ENCODE measurements at places on chromosomes 7 and 10.

DNA sequence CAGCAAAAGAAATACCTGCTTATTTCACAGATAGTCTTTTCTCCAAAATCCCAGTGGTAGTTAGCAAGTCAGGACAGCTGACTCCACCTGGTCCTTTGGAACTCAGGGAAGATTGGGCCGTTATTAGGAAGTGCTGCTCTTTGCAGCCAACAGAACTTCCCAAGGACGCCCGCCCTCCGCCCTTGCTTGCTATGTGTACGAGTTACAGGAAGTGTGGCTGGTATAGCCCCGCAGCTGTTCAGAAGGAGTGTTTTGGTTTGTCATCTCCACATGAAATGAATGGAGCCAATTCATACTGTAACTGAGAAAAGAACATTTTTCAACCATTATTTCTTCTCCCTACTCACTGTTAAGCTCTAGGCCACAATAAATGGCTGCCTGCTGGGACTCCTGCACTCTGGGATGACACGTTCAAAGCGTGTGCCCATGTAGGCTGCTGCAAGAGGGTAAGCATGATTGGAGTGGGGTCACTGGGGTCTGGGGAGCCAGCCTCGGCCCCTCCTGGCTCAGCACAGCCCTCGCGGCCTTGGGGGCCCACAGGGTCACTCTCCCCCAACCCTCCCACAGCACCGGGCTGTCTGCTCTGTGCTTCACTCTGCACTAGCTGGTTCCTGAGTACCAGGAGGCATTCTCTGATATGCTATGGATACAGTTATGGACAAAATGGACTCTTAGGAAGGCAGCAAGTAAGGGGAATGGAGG lies 244.0 kb downstream of the EBF3 start:
- no peak for DNase-seq

DNA sequence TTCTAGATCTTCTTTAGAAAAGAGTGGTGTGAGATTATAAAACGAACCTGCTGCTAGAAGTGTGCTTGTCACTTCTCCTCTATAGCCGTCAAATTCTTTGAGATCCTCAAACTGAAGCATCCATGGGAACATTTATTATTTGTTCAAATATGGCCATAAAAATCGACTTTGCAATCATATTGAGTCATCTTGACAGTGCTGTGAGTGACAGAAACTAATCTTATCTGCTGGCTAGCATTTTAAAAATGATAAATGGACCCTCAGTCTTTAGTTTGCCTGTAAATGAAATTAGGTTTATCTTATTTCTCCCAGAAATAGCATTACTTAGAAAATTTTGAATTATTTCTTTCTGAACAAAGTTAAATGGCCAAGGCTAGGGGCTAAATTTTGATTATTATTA lies 290.8 kb downstream of the EXOC4 start:
- DNase-seq: no peak

DNA sequence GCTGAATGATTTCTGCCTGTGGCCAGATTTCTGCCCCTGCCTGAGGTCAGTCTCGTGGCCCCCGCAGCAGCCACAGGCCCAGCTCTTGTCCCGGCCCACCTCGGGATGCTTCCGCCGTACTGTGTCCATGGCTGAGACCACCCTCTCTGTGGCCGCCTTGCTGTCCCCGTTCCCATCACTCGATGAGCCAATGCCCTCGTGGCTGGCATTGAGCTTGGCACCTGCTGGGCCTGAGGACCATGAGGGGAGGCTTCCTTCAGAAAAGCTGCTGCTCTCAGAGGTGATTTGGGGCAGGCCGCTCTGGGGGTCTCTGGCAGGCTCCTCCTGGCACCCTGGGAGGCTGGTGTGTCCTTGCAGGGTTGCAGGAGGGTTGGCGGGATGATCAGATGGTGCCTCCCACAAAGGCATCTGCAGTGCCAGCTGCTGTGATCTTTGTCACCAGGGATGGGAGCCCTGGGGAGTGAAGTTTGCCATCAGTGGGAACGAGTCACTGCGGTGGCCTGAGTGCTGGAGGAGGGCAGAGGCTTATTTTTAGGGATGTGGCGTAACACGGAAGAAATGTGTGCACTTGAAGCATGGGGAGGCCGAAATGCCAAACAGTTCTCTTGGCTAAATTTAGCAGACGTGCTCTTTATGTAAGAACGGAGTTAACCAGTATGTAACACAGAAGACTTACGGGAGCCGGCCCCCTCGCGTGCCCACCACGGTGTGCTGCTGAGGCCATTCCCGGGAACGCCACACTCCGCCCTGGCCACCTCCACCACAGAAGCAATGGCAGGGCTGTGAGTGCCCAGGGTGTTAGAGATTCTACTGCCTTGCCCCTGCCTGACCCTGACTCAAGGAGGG lies 47.7 kb downstream of the VIPR2 start:
- DNase-seq: no peak

DNA sequence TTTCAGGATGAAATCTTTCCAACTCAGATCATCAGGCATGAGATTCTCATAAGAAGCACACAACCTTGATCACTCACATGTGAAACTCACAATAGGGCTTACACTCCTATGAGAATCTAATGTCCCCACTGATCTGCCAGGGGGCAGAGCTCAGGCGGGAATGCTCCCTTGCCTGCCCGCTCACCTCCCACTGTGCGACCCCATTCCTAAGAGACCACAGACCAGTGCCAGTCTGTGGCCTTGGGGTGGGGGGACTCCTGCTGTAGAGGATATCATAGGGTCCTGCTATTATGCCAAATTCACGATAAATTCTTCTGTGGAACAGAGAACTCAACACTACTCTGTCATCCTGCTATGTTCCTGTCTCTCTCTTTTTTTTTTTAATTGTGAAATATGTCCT lies 5.2 kb upstream of the RASGEF1A start:
- DNase-seq: no peak

All from stimulated activated CD8-positive, alpha-beta memory T cell treated with anti-CD3 and anti-CD28 coated beads, Interleukin-15, amount 100 ng/mL, for 24 hours (primary cell).